ENCODE measurements at places on chromosomes 7 and 10. TPM values are rescaled to one million over a fixed set of nuclear protein-coding genes. Genes with fewer than 3 reads are reported as not detected.

DNA sequence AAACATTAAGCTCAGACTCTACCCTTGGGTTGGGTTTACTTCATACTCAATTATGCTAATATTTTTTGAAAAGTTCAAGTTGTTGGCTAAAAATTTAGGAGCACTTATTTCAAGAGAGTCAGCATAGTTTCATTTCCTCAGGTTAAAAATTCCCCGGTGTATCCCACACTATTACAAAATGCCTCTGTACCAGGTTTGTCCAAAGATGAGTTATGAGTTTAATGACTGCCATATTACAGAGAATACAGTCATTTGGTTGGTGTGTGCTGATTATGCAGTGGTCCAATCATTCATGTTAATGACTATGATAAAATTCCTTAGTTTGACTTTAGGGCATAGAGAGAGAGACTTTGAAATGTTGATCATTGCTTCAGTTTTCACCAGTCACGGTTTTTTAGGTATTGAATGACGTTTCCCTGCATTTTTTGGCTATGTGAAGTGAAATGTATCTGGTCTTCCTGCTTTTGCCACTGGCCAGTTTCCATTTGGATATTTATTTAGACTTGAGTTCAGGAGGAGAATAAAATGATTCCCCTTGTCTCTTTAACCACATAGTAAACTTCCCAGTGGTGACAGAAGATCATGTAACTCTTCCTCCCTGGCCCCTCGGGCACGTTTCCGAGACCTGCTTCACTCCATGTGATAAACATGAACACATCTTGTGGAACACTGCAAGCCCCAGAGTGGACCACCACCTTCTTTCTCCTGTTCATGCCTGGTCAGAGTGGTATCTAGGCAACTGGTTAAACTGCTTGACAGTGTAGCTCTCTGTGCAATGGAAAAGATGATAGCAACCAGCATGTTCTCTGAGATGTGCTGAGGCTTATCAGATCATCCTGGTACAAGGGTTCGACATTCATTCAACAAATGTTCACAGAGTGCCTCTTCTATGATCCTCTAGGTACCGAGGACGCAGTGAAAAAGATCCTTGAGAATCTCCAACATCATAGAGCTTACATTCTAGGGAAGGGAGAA lies 153.6 kb downstream of the CACNB2 start:
- DNase-seq: no peak

DNA sequence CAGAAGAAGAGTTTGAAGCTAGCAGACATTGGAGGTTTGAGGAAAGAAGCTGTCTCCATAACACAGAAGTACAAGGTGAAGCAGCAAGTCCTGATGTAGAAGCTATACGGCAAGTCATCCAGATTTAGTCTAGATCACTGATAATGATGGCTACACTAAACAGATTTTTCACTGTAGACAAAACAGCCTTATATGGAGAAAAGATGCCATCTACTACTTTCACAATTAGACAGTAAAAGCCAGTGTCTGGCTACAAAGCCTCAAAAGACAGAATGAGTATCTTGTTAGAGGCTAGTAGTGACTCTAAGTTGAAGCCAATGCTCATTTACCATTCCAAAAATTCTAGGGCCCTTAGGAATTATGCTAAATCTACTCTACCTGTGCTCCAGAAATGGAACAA lies 85.1 kb downstream of the SNX13 start:
- DNase-seq: no peak

DNA sequence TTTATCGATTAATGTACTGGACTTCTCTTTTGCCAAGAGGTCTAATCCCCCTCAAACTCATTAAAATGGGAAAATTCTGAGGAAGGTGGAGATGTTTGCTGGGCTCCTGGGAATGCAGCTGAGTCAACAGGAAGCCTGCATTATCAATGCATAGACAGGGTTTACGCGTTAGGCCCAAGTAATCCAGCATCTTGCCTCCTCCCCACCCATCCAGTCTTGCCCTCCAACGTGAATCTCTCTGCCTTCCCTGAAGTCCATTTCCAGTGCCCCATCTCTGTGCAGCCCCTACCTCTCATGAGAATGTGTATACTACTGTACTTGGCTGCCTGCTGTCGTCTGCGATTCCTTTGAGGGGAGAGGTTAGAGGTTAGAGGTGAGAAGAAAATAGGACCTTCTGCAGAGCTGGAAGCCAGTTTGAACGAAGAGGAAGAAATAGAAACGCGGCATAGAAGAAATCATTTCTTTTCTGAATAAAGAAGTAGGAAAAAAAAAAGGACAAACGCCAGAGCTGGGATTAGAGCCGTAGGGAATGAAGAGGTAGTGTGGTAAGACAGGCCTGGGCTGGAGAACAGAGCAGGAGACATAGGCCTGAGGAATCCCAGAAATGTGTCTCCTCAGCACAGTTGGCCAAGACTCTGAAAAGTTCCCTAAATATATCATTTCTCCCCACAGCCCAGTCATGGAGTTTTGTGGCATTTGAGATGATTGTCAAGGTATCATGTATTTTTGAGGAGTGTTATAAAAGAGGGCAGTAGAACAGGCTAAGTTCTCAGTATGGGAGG lies 75.6 kb downstream of the MYOF start:
- no peak for DNase-seq

- DNase-seq: no peak
These were observed 185.1 kb upstream of the NOBOX start for GRCh38 chr7:144588559-144589051.

DNA sequence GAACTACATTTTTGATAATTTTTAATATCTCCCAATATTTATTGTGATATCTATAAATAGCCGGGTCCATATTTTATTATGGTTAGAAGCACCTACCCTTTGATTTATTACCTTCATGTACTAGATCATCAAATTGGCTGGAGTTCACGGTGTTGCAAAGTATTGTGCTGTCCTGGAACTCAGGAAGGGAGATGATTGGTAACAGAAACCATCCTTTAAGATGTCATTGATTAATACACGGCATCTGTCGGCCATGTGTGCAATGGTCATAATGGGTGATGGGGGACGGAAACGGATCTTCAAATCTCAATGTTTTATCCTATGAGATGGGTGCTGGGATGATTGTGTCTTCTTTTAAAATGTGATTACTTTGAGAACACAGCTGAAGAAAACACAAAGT lies 157.0 kb downstream of the NEBL start:
- no peak for DNase-seq

DNA sequence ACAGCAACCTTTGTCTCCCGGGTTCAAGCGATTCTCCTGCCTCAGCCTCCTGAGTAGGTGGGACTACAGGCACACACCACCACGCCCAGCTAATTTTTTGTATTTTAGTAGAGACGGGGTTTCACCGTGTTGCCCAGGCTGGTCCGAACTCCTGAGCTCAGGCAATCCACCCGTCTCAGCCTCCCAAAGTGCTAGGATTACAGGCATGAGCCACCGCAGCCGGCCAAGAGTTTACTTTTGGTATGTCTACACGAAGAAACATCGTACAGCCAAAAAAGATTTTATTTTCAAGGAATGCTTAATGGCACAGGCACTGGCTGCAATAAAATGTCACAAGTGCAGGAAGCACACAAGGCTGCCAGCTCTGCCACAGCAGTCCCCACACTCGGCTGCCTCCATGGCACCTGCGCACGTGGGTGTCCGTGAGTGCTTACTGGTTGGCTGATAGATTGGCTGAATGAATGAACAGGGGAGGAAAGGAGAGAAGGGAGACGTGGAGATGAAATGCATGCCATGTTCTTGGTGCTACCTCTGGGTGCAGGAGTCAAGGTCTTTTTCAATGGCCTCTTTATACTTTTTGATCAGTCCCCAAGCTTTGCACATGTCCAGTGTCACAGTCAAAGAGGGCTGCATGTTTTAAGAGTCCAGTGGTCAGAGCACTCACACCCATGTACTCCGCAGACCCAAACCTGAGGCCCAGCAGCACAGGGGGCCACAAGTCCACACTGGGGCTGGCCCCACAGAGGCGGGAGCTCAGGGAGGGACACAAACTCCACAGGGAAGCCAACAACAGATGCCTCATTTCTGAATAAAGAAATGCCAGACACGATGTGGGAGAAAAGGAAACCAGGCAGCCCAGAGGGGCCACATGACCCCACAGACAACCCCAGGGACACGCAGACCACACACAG lies 198.2 kb downstream of the MAD1L1 start:
- DNase-seq: no peak

DNA sequence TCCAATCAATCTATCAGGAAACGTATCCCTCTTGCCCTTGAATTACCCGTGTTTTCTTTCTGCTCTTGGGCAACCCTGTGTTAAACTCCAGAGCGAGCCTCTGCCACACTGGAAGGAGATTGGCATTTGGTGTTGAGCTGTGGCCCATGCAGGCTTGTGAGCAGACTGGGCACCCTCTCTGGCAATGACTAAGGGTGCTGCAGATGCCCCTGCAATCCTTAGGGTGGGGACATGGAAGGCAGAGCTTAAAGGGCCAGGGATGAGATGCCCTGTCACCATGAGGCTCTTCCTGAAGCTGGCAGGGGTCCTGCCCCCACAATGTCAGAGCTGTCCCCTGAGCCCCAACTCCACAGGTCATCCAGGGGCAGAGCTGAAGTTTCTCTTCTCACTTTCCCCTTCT lies 19.5 kb upstream of the FAM180A start:
- no peak for DNase-seq

- peak; percentile 29 for DNase-seq
These were observed 33.4 kb downstream of the OGDH start for GRCh38 chr7:44639671-44640321.

GRCh38 chr7:67392596-67393438 lies 396.2 kb downstream of the TYW1 start:
- DNase-seq: no peak

- DNase-seq: no peak
These were observed 90.5 kb upstream of the SVIL start for GRCh38 chr10:29725133-29725720.

DNA sequence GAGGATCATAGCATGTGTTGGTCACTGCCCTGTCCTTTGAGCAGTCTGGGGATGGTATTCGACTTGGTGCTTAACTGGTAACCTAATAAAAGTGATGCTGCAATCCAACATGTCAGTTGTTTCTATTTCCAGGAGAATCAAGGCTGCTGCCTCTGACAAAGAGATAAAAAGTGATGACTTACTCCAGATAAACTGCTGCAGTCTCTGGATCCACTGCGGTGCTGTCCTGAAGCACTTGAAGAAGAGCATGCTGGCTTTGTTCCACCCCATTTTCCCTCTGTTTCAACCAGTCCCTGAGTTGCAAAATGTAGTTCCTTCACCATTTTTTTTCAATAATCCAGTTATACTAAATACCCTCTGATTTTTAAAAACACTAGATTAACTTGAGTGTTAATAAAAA lies 403.5 kb upstream of the ANKRD30A start:
- DNase-seq: no peak

GRCh38 chr7:90192876-90193750 lies 18.4 kb upstream of the STEAP2 start:
- no peak for DNase-seq

GRCh38 chr7:50650057-50650664 lies 85.0 kb upstream of the DDC start:
- no peak for DNase-seq

GRCh38 chr7:130493275-130493873 lies 1.5 kb downstream of the MEST start:
- no peak for DNase-seq

- no peak for DNase-seq
These were observed 97.3 kb upstream of the CTBP2 start for GRCh38 chr10:125257521-125258108.

DNA sequence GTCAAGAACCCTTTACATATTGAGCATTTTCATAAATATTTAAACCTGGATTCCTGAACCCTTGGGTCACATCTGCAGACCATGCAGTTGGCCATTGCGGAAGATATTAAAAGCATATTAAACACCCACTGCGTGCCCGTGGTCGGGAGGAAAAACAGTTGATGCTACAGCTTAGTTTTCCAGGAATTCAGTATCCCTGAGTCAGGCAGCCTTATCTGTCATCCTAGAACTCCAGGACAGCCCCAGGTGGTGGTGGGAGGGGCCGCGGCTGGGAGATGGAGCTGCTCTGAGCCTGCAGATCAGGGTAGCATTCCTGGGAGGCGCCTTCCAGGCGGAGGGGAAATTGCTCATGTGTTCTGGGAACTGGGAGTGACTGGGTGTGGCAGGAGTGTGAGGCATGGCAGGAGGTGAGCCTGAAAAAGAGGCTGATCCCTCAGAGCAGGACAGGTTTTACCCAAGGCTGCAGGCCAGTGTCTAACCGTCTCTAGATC lies 222.9 kb upstream of the SH2B2 start:
- DNase-seq: no peak

ADCYAP1R1 gene
- not detected for total RNA-seq

HOXA6 gene
- not detected for total RNA-seq

CUZD1 gene
- total RNA-seq: 2.1 TPM

ENKUR gene
- not detected for total RNA-seq

MSANTD7 gene
- total RNA-seq: 18.7 TPM

OR9A2 gene
- not detected for total RNA-seq

Data from activated CD4-positive, alpha-beta memory T cell treated with anti-CD3 and anti-CD28 coated beads, Interleukin-2, amount 10 ng/mL, durations not matched to agents 7 days and 5 days (primary cell).